ENCODE measurements at places on chromosomes 13 and 19. TPM values are rescaled to one million over a fixed set of nuclear protein-coding genes. Genes with fewer than 3 reads are reported as not detected.

- H3K4me1 ChIP-seq, result no peaks in the 10 kb centered on the region
- H3K27ac ChIP-seq, result no peak overlapping the region
- DNase-seq, result no peak
- H3K36me3 ChIP-seq, result no peaks in the 10 kb centered on the region
- no peaks in the 10 kb centered on the region for H3K27me3 ChIP-seq
- H3K4me3 ChIP-seq, result no peak overlapping the region
Measured at GRCh38 chr13:52356327-52356726, 49.6 kb downstream of the THSD1 start.

DNA sequence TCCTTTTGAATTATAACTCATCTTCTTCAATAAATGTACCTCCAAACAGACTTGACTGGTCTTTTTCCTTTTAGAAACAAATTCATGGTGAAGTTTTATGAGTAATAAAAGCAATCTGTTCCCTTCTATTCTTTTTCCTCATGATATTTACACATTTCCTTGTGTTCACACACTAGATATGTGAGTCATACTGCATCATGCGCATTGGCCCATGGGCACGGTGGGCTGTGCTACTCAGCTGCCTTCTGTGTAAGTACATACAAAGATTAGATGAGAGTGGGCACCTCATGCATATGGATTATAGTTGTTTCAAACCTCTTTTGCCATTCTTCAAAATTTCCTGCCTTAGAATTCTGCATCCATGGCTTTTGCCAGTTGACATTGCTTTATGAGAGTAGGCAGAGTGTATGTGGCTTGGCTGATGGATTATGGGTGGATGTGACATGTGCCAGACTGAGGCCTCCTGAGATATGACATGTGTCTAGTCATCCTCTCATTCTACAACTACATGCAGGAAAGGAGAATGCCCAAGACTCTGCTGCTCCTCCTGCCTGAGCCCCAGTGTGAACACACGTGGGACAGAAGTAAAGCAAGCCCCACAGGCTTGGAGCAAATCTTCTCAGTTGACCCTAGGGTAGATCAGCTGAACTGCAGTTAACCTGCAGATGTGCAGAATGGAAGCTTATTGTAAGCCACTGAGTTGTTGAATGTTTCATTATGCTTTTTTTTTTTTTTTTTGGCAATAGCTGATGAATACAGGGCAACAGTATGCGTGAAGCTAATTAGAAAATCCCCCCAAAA lies 109.9 kb downstream of the RBM26 start:
- no peak overlapping the region for H3K4me3 ChIP-seq
- H3K27ac ChIP-seq, result no peak overlapping the region
- H3K36me3 ChIP-seq, result no peaks in the 10 kb centered on the region
- no peaks in the 10 kb centered on the region for H3K27me3 ChIP-seq
- no peak for DNase-seq
- no peaks in the 10 kb centered on the region for H3K4me1 ChIP-seq

DNA sequence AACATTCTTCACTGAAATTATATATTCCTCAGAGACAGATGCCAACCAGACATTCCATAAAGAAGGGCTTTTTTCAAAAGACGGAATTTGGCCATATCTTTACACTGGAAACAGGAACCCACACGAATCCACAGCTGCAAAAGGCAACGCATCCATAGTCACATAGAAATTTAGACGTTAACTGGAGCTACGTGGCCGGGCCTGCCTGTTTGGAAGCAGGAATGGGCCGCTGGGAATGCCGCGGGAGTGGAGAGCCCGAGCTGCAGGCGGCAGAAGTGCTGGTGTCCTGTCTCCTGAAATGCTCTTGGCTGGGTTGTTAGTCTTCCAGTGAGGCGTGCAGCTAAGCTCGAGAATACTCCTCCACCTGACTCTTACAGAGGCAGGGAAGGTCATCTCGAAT lies 122.2 kb downstream of the KL start:
- no peak overlapping the region for H3K27ac ChIP-seq
- H3K36me3 ChIP-seq, result no peaks in the 10 kb centered on the region
- peaks cover 31% of the 10 kb centered on the region for H3K4me1 ChIP-seq
- H3K27me3 ChIP-seq, result no peaks in the 10 kb centered on the region
- DNase-seq, result no peak

DNA sequence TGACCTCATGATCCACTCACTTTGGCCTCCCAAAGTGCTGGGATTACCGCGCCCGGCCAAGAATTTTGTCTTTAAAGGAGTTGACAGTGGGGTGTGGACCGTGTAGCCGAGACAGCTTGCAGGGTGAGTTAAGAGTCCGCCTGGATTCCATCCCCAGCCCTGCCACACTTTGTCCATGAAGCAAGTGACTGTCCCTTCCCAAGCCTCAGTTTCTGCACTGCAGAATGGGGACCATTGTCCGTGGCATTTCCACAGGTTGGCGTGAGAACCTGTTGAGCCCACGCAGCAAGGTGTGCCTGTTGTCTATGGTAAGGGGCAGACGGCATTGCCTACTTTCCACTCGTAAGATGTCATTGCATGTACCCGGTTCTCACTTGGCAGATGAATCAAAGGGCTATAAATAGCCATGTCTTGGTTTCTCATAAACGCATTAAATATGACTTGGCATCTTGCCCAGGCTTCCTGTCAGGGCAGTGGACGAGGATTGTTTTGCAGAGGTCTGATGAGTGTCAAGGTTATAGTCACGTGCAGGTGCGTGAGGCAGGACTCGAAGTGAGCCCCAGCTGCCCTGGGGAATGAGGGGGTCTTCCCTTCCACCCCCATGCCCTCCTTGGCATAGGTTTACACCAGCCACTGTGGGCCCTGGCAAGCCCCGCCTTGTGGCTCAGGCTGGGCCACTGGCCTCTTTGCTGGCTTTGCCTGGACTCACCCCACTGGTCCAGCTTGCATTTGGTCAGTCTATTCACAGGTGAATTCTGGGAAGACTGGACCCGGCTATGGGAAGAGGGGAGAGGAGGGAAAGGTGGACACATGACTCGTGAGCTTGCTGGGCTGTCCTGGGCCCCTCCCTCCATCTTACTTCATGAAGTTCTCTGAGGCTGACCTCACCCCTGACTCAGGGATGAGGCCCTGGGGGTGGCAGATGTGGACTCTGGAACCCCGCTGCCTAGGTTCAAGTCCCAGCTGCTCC lies 14.6 kb downstream of the FAM187B start:
- H3K27ac ChIP-seq, result peak overlapping the region; percentile 73
- no peak overlapping the region for H3K4me3 ChIP-seq
- H3K27me3 ChIP-seq, result no peaks in the 10 kb centered on the region
- H3K36me3 ChIP-seq, result no peaks in the 10 kb centered on the region
- peak; percentile 91 for DNase-seq

- no peaks in the 10 kb centered on the region for H3K27me3 ChIP-seq
- no peaks in the 10 kb centered on the region for H3K36me3 ChIP-seq
- H3K27ac ChIP-seq, result no peak overlapping the region
- no peaks in the 10 kb centered on the region for H3K4me1 ChIP-seq
Measured at GRCh38 chr13:21310220-21310619, 133.8 kb downstream of the MRPL57 start.

GRCh38 chr13:44231786-44232516 lies 141.7 kb upstream of the SERP2 start:
- H3K27ac ChIP-seq, result peak overlapping the region; percentile 48
- H3K4me3 ChIP-seq, result no peak overlapping the region
- H3K27me3 ChIP-seq, result no peaks in the 10 kb centered on the region
- H3K4me1 ChIP-seq, result peaks cover 10% of the 10 kb centered on the region
- peak; percentile 91 for DNase-seq

DNA sequence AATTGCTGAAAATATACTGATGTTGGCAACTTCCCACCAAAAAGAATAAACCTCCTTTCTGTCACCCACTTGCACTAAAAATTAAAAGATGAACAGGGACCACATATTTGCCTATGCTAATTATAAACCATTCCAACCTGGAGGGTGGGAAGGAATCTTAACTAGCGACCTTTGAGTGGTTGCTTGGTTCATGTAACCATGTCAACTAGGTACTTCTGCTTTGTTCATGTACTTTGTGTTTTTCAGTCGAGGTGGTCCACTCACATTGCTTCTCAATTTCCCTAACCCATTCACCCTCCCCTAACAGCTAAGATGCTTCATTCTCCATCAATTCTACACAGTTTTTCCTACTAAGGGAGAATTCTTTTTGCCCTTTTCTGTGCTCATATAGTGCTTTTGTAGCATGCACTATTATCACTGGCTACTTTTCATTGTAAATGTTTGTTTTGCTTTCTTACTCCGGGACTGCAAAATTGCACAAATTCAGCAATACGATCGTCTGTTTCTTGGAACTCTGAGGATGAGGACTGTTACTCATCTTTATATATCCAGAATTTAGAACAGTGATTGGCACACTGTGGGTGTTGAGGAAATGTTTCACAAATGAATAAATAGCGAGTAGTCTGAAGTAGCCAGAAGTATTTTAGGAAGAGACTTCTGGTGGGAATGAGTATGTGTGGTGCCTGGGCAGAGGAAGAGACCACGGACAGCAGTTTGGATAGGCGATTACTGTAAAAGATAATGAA lies 187.5 kb downstream of the GPC6 start:
- H3K36me3 ChIP-seq, result no peaks in the 10 kb centered on the region
- H3K27ac ChIP-seq, result no peak overlapping the region
- no peaks in the 10 kb centered on the region for H3K27me3 ChIP-seq
- no peak overlapping the region for H3K4me3 ChIP-seq

- H3K4me3 ChIP-seq, result no peak within 1 kb of the TSS
- peak within 1 kb of the TSS; percentile 84 for H3K27ac ChIP-seq
- no peaks in the 10 kb centered on the region for H3K27me3 ChIP-seq
- DNase-seq, result peak; percentile 98
Measured at GRCh38 chr19:43983912-43984686, at the start of gene ZNF155. Gene ZNF155 (plus strand): TSS chr19:43984188. CDS start chr19:43988544, 4,356 bp downstream.

DNA sequence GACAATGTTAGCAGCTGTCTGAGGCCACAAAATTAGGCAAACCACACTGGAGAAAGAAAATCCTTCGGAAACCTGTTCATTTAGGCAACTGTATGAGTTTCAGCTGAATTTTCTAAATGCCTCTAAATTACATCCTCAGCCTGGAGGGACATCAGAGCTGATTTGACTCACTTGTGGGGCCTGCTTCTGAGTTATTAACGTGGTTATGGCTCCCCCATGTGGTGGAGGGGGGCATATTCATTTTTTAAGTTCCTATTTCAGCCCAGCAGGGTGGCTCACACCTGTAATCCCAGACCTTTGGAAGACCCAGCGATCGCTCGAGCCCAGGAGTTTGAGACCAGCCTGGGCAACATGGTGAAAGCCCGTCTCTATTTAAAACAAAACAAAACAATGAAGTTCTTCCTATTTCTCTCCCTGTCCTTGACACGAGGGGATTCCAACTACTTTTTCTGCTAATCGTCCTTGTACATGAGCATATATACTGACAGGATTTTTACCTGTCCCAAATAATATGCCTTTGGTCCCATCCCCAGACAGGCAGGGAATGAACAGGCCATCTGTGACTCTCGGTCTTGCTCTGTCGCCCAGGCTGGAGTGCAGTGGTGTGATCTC lies 31.5 kb upstream of the HIF3A start:
- peak; percentile 72 for DNase-seq
- H3K4me3 ChIP-seq, result no peak overlapping the region
- H3K36me3 ChIP-seq, result no peaks in the 10 kb centered on the region
- H3K27me3 ChIP-seq, result peaks cover 13% of the 10 kb centered on the region

Gene KLK6
- polyA plus RNA-seq, result not detected

Gene TMEM238
- not detected for polyA plus RNA-seq

Gene CEACAM19
- 26.4 TPM for polyA plus RNA-seq

Gene TYROBP
- 290 TPM for polyA plus RNA-seq

Gene CYP4F8
- not detected for polyA plus RNA-seq

Measured in adrenal gland (tissue), 19 donors.